AG04450 (cell line): ENCODE measurements at places on chromosomes 11 and 22.

DNA sequence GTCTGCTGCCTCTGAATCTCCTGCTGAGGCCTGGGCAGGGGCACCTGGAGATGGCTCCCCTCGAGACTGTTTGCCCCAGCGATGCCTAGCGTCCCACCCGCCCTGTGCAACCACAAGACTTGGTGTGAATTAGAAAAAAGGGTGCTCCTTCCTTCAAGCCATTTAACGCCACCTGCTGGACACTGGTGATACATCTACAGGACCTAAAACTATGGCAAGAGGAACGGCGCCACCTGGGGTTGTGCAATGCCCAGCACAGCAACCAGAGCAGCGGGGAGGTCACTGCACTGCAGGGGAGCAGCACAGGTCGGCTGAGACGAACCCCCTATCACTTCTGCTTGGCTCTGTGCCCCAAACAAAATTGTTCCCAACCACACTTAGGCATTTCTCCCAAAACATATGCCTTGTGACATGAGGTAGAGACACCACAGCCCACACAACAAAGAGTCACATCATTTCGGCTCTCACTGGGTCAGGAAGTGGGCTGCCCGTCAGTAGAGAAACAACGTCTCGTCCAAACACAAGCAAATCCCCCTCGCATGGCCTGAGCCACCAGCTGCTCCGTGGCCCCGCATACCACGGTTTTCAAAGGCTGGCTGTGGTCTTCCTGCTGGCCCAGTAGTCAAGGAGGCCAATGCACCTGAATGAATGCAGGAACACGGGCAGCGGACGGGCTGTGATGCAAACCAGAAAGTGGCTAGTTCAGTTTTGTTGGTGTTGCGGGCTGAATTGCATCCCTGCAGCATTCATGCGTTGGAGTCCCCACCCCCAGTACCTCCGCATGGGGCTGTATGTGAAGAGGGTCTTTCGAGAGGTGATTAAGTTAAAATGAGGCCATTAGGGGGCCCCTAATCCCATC, 171.9 kb downstream of the SHANK2 start:
- peak; percentile 2 for DNase-seq

- no peak for DNase-seq
Measured at GRCh38 chr22:30459181-30460052, 12.4 kb downstream of the SEC14L3 start.

- DNase-seq: no peak
Measured at GRCh38 chr11:119590651-119591351, 138.2 kb downstream of the NECTIN1 start.

- DNase-seq: no peak
Measured at GRCh38 chr11:97548280-97548679, 1158.5 kb downstream of the JRKL start.

GRCh38 chr11:126585774-126586491, 230.4 kb downstream of the ST3GAL4 start:
- peak; percentile 90 for DNase-seq

- DNase-seq: no peak
Measured at GRCh38 chr11:64164392-64165312, 1.3 kb downstream of the MACROD1 start.

DNA sequence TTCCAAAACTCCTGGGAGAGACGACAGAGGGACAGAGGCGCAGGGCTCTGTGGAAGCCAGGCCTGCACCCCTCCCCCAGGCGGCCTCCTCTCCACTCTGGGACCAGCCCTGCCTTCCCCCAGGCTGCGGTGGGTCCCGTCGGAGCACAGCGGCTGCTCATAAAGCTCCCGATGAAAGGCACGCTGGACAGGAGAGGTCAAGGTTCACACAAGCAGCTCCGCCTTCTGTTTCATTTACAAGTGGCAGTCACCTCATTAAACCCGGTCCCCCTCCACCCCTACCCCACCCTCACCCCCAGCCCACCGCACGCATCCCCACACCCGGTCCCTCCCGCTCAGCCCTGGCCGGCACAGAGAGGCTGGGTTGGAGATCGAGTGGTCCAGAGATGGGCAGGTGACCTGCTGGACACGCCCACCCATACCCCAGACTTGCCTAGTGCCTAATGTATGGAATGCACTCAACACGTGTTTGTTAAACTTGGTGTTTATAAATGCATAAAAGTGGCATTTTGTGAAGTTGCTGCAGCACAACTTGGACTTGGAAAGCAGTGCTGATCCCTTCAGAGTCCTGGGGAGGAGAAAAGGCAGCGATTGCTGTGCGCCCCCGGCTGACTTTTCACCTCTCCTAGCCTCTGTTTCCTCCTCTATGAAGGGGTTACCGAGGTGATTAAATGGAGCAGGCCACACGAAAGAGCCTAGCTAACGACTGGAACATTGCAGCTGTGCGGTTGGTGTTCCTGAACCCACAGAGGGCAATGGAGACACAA, 26.0 kb downstream of the RPUSD4 start:
- DNase-seq: no peak

DNA sequence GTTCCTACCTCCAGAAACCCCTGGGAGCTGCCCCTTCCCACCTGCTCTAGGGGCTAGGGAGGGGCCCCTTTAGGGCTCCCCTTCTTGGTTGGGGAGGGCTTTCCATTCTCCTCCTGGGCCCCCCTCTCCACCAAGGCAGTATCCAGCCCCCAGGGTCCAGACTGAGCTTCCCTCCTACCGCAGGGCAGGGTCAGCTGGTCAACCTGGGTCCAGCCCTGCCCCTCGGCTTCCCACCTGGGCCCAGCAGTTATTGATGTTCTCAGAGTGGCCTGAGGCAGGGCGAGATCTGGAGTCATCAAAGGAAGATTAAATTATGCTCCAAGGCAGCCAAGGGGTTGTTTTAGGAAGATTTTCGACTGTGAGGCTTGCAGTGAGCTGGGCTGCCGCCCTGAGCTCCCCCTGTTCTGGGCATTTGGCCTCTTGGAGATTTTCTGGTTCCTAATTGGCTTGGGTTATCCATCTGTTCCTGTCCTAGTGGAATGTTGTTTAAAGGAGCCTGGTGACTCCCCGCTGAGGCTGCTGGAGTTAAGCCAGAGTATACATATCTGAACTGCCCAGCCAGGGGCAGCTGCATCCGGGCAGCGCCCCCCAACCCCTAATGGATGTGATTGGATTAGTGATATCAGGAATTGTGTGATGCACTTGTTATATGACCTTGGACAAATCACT, 1.8 kb upstream of the SLC22A8 start:
- no peak for DNase-seq

GRCh38 chr11:27869701-27870100, 169.4 kb upstream of the BDNF start:
- no peak for DNase-seq

DNA sequence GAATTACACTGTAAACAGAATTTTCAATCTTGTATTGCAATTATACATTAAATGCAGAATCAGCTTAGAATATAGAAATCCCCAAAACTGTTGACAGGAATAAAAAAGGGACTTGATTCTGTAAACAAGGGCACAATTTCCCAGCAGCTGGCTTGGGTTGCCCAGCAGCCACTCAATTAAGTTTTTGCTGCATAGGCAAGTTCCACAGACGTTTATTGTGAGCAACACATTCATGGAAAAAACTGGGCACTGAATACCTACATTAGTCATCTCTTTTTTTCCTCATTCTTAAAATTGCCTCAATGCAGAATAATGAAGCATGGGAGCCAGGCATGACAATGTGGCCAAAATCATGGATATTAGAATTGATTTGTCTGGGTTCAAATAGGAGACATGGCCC, 421.8 kb upstream of the ANO5 start:
- no peak for DNase-seq

- DNase-seq: no peak
Measured at GRCh38 chr11:112175599-112175952, 264 bp downstream of the BCO2 start.

DNA sequence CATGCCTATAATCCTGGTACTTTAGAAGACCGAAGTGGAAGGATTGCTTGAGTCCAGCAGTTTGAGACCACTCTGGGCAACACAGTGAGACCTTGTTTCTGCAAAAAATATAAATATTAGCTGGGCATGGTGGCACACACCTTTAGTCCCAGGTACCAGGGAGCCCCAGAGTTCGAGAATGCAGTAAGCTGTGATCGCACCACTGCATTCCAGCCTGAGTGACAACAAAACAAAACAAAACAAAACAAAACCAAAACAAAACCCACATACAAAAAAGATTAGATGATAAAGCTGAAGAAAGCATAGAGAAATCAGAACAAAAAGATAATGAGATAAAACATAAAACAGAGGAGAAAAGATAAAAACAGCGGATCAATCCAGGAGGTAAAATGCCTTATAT, 62.1 kb downstream of the TCF20 start:
- no peak for DNase-seq

DNA sequence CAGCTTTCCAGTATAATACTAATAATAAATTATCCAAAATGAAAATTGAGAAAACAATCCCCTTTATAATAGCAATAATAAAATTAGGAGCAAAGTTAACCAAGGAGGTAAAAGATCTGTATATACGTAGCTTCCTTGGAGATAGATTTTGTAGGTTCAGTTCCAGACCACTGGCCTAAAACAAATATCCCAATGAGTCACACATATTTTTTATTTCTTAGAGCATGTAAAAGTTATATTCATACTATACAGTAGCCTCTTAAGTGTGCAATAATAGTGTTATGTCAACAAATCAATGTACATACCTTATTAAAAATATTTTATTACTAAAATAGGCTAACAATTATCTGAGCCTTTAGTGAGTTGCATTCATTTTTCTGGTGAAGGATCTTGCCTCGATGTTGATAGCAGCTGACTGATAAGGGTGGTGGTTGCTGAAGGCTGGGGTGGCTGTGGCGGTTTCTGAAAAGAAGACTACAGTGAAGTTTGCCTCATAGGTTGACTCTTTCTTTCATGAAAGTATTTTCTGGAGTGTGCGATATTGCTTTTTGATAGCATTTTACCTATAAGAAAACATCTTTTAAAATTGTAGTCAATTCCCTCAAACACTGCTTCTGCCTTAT, 178.5 kb downstream of the ARHGAP42 start:
- DNase-seq: no peak

DNA sequence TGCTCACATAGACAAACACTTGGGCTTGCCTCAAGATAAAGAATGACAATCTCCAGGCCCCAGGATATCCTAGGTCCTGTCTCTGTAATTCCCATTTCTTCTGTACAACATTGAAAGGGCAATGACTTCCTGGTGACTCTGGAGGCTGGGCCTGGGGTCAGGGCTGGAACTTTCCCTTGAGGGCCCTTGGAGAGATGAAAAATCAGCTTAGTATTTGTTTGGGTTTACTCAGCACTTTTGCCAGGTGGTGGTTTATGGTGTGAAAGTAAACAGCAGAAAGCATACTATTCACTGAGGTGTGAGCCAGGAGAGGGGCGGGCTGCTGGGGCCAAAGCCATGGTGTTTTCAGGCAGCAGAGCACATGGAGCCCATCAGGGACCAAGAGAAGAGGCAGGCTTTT, 214.7 kb upstream of the NARS2 start:
- no peak for DNase-seq

DNA sequence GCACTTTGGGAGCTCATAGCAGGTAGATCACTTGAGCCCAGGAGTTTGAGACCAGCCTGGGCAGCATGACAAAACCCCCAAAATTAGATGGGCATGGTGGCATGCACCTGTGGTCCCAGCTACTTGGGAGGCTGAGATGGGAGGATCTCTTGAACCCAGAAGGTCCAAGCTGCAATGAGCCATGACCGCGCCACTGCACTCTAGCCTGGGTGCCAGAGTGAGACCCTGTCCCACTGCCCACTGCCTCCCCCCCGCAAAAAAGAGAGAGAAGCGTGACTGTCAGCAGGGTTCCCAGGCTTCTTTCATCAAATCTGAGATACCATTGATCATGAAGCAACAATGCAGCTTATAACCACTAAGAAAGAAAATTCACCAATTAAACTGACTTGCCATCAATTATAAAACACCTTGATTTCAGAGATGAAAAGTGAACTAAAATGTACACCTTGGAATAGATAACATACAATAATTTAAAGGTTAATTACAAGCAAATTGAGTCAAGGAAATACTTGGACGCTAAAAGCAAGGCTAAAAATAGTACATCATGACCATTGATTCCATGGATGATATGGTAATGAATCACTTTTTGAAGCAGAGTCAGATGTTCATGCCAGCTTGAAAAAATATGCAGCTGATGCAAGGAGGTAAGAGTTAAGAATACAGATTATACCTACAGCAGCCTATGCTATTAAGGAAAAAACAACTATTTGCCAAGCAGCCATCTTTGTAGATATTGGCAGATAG, 90.8 kb upstream of the ALKBH3 start:
- no peak for DNase-seq

GRCh38 chr11:128735935-128736605, 42.2 kb downstream of the FLI1 start:
- no peak for DNase-seq

DNA sequence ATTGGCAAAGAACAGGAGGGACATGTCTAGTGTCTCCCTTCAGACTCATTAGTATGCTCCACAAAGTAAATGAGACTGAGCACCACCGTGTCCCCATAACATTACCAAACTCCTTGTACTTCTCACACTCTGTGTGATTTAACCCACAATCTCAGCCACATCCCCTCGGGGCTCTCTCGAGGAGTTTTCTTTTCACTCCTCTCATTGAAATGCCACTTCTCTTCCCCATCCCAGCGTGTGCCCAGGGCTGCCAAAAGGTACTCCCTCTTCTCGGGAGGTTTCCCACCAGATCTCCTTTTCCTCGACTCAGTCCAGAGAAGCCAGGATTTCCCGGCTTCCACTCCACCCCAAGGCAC, 1.1 kb downstream of the RBFOX2 start:
- no peak for DNase-seq

DNA sequence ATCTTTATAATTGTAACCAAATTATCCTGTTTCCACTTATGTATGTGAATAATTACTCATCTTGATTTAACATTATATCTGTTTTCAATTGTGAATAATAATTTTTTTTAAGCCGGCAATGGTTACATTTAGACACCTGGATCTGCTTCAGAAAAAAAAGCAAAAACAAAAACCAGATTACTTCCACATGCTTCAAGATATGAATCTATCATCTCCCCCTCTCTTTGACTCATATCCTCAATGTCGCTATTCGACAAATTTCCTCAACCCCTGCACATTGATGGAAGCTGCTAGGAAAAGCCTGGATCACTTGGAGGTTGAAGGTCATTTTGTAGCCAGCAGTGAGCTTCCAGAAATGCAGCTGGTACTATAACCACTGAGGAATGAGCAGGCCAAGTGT, 42.7 kb downstream of the SLC1A2 start:
- no peak for DNase-seq

GRCh38 chr22:44452531-44453420, 45.3 kb downstream of the RTL6 start:
- DNase-seq: no peak

GRCh38 chr11:101552888-101553287, 30.9 kb downstream of the TRPC6 start:
- DNase-seq: no peak

DNA sequence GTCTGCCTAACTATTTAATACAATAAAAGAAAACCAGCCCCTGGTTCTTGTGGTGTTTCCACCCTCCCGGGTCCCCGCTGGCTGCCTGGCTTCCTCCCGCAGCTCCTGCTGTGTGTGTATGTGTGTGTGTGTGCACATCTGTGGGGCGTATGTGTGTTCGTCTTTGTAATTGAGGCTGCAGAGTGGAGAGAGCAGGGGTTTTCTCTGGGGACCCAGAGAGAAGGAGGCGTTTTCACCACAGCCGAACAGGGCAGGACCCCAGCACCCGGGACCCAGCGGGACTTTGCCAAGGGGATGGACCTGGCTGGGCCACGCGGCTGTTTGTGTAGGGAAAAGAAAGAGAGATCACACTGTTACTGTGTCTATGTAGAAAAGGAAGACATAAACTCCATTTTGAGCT, 42.7 kb downstream of the IGLL1 start:
- DNase-seq: no peak

GRCh38 chr22:48713272-48714205, 1114.1 kb downstream of the BRD1 start:
- no peak for DNase-seq
